Glutamatergic neuron (in vitro differentiated cells): ENCODE measurements at places on chromosomes 7 and 10. TPM values are rescaled to one million over a fixed set of nuclear protein-coding genes. Genes with fewer than 3 reads are reported as not detected.
A peak's percentile ranks its signal among the peaks of the same experiment; 100 is the strongest.

DNA sequence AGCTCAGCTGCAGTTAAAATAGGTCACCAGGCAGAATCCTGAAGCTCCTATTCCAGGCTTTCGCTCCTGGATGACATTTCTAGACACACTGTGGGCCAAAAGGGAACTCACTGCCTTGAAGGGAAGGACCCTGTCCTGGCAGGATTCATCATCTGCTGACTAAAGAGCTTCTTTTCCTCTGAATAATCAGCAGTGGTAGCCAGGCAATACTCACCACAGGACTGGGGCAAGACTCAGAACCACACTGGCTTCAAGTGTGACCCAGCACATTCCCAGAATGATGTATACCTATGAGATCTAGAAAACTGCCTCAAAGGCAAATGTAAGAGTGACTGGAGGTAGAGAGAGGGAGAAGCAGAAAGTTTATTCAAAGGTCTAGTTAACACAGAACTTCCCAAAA lies 29.5 kb upstream of the EBF3 start:
- DNase-seq: no peak

DNA sequence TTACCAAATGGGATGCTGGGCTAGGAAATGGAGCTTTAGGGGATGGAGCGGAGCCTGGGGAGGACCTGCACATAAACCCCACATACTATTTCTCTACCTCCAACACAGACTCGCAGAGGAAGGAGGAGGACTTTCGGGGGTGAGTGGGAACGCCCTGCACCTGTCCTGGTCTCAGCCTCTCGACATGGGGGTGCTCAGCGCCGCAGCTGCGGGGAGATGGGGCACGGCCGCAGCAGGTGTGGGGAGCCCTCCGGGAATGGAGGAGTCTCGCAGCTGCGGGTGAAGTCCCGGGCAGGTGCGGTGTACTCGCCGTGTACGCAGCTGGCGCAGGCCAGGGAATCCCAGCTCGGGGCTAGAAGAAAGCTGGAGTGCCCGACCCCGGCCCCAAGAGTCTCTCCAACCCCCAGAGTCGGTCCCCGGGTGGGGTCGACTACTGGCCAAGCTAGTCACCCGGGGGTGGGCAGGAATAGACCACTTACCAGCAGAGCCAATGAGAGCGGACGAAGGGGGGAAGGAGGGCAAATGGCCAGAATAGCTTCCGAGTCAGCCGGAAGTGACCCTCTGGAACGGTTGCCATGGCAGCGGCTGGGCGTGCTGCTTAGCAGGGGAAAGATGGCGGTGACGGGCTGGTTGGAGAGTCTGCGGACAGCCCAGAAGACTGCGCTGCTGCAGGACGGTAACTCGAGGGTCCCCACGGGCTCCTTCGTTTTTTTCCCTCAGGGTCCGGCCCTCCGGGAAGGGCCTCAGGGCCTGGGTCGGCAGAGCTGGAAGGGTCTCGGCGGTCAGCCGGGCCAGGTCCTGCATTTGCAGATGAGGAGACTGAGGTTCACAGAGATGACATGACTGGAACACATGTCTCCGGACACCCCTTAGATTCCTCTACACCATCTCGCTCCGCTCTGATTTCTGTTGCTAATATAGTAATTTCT lies at the start of the genes DPCD and POLL:
Gene DPCD (plus strand): TSS at position 597 of the 929 bp plus-strand sequence. CDS start 16 bp downstream, at position 613.
Gene POLL (minus strand): TSS at position 533 of the 929 bp plus-strand sequence. CDS start 897 bp downstream, outside the sequence.
- DNase-seq: peak; percentile 98

DNA sequence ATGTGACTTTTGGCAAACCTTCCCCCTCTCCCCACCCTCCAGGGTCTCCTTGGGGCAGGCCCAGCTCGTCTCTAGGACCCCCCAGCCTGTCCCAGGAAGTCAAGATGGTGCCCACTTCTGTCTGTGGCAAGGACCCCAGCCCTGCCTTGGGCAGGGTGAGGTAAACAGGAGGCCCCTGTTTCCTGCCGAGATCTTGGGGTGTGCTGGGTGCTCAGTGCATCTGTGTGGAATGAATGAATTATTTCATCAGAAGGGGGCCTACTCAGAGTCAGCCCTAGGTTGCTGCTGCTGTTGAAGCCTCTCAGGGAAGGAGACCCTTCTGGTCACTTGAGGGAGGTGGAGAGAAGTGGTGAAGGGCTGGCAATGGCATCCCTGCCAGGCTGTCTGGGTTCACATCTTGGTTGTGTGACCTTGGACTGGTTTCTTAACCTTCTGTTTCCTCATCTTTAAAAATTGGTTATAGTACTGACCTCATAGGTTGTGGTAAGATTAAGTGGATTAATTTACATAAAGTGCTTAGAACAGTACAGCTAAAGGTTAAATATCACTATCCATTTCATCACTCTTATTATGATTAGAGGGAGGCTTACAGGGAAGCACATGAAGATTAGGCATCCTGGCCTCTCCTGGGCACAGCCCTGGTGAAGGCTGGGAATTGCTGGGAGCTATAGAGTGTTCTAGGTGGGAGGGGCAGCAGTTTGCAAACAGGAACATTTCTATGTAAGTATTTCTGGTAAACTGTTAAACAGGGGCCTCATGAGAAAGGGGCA lies 67.7 kb downstream of the ZMIZ1 start:
- no peak for DNase-seq

Gene PRLHR
- total RNA-seq: 0.22 TPM

Gene CDCA7L
- 6.1 TPM for total RNA-seq

- DNase-seq: no peak
These were observed 99.2 kb downstream of the HECW1 start for GRCh38 chr7:43211693-43212092.

DNA sequence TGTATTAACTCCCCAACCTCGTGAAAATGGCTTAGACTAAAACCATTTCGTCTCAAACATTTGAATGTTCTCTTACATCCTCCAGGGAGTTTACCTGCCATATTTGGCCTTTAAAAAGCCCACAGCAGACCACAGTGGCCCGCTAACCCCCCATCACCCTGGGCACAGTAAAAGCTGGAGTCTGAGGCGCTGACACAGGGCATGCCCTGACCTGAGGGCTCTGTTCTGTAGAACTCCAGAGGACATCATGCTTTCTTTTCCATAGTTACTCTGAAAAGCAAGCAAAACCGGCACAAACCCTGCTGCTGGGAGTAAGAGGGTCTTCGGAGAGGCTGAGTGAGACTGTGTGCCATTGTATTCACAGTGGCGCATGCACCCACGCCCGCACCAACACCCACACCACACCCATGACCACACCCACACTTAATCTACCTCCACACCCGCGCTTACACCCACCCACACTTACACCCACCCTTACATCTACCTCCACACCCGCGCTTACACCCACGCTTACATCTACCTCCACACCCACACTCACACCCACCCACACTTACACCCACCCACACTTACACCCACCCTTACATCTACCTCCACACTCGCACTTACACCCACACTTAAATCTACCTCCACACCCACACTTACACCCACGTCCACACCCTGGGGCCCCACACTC lies 32.1 kb downstream of the LRRC27 start:
- no peak for DNase-seq

DNA sequence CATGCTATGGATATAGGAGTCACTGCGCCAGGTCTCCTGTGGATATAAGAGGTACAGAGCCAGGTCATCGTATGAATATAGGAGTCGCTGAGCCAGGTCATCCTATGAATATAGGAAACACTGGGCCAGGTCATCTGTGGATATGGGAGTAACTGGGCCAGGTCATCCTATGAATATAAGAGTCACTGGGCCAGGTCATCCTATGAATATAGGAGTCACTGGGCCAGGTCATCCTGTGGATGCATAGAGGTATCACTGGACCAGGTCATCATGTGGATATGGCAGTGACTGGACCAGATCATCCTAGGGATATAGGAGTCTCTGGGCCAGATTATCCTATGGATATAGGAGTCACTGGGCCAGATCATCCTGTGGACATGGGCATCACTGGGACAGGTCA lies 181.7 kb downstream of the DNAH11 start:
- DNase-seq: no peak

- no peak for DNase-seq
These were observed 27.1 kb upstream of the GPAM start for GRCh38 chr10:112210666-112211065.

GRCh38 chr10:113158183-113158582 lies 208.1 kb downstream of the TCF7L2 start:
- no peak for DNase-seq

- no peak for DNase-seq
These were observed 139.9 kb downstream of the C10orf105 start for GRCh38 chr10:71579668-71580067.

Gene MBLAC1
- 3.3 TPM for total RNA-seq

- DNase-seq: no peak
These were observed 87.6 kb upstream of the ATP6V0A4 start for GRCh38 chr7:138885383-138886147.

DNA sequence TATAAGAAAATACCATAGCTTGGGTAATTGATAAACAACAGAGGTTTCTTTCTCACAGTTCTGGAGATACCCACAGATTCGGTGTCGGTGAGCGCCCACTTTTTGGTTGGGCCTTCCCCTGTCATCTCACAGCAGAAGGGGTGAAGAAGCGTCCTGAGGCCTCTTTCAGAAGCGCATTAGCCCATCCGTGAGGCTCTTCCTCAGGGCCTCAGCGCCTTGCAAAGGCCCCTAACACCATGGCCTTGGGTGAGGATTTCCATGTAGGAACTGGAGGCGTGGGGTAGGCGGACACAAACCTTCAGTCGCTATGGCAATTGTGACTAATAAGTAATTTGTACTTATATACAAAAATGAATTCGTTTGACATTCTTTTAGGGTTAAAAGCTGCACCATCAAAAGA lies 316.0 kb downstream of the PTPRN2 start:
- peak; percentile 10 for DNase-seq

Gene ABCB1
- 0.78 TPM for total RNA-seq
